HCT116 (cell line): ENCODE measurements at places on chromosomes 11 and 22. TPM values are rescaled to one million over a fixed set of nuclear protein-coding genes. Genes with fewer than 3 reads are reported as not detected.

- H3K27ac ChIP-seq, result peak overlapping the region; percentile 56
- H3K27me3 ChIP-seq, result no peaks in the 10 kb centered on the region
- peak; percentile 72 for DNase-seq
- no peak overlapping the region for H3K4me3 ChIP-seq
- H3K36me3 ChIP-seq, result peaks cover 19% of the 10 kb centered on the region
- no peaks in the 10 kb centered on the region for H3K4me1 ChIP-seq
Observed at GRCh38 chr11:62694455-62695167, 5.3 kb upstream of the LRRN4CL start.

The ANAPC15 gene
- total RNA-seq, result 65.6 TPM

- peaks cover 27% of the 10 kb centered on the region for H3K4me1 ChIP-seq
- H3K4me3 ChIP-seq, result peak overlapping the region; percentile 58
- H3K27ac ChIP-seq, result peak overlapping the region; percentile 97
- no peak for DNase-seq
- H3K36me3 ChIP-seq, result no peaks in the 10 kb centered on the region
Observed at GRCh38 chr11:9461760-9462134, 935 bp downstream of the ZNF143 start.

The IGSF22 gene
- total RNA-seq, result not detected

DNA sequence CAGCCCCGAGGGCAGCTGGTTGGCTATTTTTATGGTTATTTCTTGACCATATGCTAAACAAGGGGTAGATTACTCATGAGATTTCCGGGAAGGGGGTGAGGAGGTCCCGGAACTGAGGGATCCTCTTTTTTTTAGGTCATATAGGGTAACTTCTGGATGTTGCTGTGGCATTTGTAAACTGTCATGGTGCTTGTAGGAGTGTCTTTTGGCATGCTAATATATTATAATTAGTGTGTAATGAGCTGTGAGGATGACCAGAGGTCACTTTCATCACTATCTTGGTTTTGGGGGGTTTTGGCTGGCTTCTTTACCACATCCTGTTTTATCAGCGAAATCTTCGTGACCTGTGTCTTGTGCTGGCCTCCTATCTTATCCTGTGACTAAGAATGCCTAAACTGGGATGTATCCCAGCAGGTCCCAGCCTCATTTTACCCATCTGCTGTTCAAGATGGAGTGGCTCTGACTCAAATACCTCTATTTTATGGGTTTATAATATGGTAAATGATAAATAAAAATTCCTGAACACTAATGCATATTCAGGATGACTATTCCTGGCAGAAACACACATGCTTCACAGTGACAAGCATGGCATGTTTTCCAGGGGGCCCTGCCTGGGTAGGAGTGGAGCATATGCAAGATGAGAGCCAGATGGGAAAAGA lies 11.2 kb downstream of the KREMEN1 start:
- no peak for DNase-seq
- peaks cover 3% of the 10 kb centered on the region; the same call in 1 of the 2 replicates for H3K4me1 ChIP-seq
- no peak overlapping the region for H3K4me3 ChIP-seq
- H3K36me3 ChIP-seq, result no peaks in the 10 kb centered on the region
- H3K27ac ChIP-seq, result no peak overlapping the region

- no peaks in the 10 kb centered on the region for H3K36me3 ChIP-seq
- H3K27me3 ChIP-seq, result 0 out of 2 replicates have a peak, but pooled peaks cover 4% of the 10 kb centered on the region
- DNase-seq, result no peak
- no peak overlapping the region for H3K27ac ChIP-seq
- no peak overlapping the region for H3K4me3 ChIP-seq
- H3K4me1 ChIP-seq, result no peaks in the 10 kb centered on the region
Observed at GRCh38 chr11:110921742-110922521, 209.7 kb upstream of the ARHGAP20 start.

- no peak for DNase-seq
- no peaks in the 10 kb centered on the region for H3K4me1 ChIP-seq
- H3K27me3 ChIP-seq, result no peaks in the 10 kb centered on the region
- H3K4me3 ChIP-seq, result no peak overlapping the region
Observed at GRCh38 chr11:46108751-46109150, 12.5 kb downstream of the PHF21A start.

DNA sequence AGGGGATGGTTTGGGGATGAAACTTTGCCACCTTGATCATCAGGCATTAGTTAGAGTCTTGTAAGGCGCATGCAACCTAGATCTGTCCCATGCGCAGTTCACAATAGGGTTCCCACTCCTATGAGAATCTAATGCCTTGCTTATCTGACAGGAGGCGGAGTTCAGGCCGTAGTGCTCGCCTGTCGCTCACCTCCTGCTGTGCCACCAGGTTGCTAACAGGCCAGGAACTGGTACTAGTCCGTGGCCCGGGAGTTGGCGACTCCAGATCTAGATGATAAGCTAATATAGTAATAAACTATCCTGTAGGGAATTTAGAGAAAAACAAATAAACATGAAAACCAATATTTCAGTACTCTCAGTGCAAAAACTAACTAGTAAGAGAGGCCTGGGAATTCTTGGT lies 155.4 kb upstream of the ANO5 start:
- no peak overlapping the region for H3K27ac ChIP-seq
- no peaks in the 10 kb centered on the region for H3K4me1 ChIP-seq
- no peak for DNase-seq
- no peaks in the 10 kb centered on the region for H3K27me3 ChIP-seq

DNA sequence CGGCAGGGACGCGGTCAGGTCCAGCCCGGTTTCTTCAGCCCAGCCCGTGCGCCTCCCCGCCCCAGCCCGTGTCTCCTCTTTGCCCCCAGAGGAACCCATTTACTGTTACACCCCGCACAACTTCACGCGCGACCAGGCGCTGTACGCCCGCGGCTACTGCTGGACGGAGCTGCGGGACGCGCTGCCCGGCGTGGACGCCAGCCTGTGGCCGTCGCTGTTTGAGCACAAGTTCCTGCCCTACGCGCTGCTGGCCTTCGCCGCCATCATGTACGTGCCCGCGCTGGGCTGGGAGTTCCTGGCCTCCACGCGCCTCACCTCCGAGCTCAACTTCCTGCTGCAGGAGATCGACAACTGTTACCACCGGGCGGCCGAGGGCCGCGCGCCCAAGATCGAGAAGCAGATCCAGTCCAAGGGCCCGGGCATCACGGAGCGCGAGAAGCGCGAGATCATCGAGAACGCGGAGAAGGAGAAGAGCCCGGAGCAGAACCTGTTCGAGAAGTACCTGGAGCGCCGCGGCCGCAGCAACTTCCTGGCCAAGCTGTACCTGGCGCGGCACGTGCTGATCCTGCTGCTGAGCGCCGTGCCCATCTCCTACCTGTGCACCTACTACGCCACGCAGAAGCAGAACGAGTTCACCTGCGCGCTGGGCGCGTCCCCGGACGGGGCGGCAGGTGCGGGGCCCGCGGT lies 6.5 kb downstream of the PANX2 start:
- H3K27ac ChIP-seq, result no peak overlapping the region
- no peaks in the 10 kb centered on the region for H3K4me1 ChIP-seq
- H3K27me3 ChIP-seq, result no peaks in the 10 kb centered on the region
- H3K36me3 ChIP-seq, result no peaks in the 10 kb centered on the region

DNA sequence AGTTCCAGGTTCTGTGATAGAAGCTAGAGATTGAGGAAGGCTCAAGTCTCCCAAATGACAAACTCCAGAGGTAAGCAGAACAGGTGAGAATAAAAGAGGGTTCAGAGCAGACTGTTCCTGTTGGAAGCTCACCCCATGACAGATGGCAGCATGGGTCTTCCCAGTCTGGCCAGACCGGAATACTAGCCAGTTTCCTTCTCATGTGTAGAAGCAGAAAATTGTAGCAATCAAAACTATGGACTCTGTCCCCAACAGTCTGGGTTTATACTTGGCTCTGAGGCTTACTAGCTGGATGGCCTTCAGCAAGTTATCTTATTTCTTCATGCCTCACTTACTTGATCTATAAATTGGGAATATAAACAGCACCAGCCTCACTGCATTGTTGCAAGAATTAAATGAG lies 494.8 kb downstream of the MN1 start:
- H3K27ac ChIP-seq, result no peak overlapping the region
- no peaks in the 10 kb centered on the region for H3K27me3 ChIP-seq
- H3K36me3 ChIP-seq, result no peaks in the 10 kb centered on the region

DNA sequence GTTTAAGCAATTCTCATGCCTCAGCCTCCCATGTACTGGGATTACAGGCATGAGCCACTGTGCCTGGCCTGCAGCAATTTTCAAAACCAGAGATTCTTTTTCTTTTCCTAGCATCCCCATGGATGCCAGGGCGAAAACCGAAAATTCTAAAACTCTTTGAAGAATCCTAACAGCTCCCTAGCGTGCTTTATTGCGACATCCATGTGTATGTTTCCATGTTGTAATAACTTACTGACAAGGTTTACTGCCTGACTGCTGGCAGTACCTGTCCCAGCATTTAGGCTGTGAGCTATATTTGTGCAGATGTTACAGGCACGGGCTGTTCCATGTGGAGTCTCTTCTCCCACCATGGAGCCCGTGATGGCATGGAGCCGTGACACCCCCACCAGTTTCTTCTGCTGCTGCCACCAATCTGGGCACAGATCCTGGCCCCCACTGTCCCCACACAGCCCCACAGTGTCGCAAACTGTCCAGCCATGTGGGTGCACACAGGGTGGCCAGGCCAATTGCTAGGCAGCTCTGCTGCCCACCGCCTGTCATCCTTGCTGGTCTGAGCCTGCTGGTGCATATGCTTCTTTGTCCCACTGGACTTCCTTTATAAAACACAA lies 7.1 kb upstream of the TAB1 start:
- no peak overlapping the region for H3K27ac ChIP-seq
- H3K27me3 ChIP-seq, result no peaks in the 10 kb centered on the region
- H3K4me1 ChIP-seq, result no peaks in the 10 kb centered on the region
- no peak overlapping the region for H3K4me3 ChIP-seq

The PYGM gene
- total RNA-seq, result 1.7 TPM

DNA sequence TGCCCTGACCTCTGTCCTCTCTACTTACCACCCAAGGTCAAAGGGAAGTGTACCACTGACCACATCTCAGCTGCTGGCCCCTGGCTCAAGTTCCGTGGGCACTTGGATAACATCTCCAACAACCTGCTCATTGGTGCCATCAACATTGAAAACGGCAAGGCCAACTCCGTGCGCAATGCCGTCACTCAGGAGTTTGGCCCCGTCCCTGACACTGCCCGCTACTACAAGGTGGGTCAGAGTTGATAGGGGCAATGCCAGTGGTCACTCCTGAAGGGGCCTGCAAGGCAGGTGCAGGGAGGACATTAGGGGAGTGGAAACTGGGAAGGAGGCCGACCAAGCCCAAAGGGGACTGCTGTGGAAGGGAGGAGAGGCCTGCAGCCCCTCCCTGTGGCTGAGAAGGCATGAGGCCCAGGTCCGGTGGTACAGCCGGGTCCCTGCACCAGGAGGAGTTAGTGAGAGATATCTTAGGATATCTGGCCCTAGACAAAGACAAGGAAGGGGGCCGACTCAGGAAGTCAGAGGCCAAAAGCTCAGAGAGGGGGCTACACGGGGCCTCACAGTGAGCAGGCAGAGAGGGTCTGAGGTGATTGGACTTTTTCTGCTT lies 17.9 kb downstream of the POLR3H start:
- no peak for DNase-seq
- no peaks in the 10 kb centered on the region for H3K4me1 ChIP-seq
- peak overlapping the region; percentile 55 for H3K27ac ChIP-seq
- no peak overlapping the region for H3K4me3 ChIP-seq

- H3K27me3 ChIP-seq, result no peaks in the 10 kb centered on the region
- peak overlapping the region; percentile 98 for H3K4me3 ChIP-seq
- peak overlapping the region; percentile 97 for H3K27ac ChIP-seq
- peaks cover 12% of the 10 kb centered on the region for H3K36me3 ChIP-seq
- no peak for DNase-seq
- peaks cover 26% of the 10 kb centered on the region for H3K4me1 ChIP-seq
Observed at GRCh38 chr11:844693-845644, 2.3 kb downstream of the TSPAN4 start.

DNA sequence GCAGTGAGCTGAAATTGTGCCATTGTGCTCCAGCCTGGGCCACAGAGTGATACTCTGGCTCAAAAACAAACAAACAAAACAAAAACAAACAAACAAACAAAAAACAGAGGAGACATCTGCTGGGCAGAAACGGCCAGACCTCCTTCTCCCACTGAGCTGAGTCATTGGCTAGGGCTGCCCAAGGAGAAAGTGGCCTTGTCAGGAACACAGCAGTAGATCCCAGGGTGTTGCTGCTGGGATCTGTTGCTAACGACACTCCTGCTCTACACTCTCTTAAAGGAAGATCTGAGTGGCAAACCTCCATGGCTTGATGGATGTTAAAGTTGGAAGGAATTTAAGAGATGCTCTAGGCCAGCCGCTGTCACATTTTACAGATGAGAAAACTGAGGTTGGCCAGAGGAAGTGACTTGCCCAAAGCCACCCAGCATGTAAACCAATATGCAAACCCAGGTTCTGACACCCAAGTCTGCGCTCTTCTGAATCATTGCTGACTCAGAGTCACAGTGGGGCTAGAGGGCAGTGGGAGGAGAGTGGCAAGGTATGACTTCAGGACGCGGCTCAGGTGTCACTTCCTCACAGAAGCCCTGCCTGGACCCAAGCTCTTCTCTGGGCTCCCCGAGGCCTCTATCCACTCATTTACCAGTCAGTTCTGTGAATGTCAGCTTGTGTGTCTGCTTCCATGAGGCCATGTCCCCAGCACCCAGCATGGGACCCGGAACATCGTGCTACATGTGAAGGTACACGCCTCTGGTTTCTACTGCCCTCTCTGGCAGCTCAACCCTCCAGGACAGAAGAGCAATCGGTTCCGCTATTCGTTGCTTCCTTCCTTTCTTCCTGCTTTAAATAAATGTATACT lies 11.3 kb upstream of the GDPD5 start:
- H3K4me3 ChIP-seq, result peak overlapping the region; percentile 51
- peaks cover 37% of the 10 kb centered on the region for H3K4me1 ChIP-seq
- peak overlapping the region; percentile 37 for H3K27ac ChIP-seq
- H3K36me3 ChIP-seq, result no peaks in the 10 kb centered on the region
- peak; percentile 87 for DNase-seq
- H3K27me3 ChIP-seq, result no peaks in the 10 kb centered on the region

DNA sequence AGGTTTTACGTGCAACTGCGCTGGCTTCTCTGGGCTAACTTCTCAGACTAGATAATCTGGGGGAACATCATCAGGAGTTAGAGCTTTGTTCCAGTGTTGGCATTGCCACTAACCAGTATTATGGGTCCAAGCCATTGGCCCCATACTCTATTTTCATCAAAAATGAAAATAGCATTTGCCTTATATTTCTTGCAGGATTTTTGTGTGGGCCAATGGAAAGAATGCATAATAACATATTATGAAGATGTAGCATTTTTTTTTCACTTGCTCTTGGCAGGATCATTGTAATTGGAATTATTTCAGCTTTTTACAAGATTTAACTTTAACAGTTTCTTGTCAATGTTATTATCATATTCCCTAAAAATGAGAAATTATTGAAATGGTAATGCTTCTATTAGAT lies 16.1 kb downstream of the ARHGAP42 start:
- H3K4me3 ChIP-seq, result no peak overlapping the region
- no peaks in the 10 kb centered on the region for H3K27me3 ChIP-seq
- H3K36me3 ChIP-seq, result no peaks in the 10 kb centered on the region; the same call in 1 of the 2 replicates
- H3K27ac ChIP-seq, result no peak overlapping the region

The TMEM135 gene
- total RNA-seq, result 50.6 TPM

- peaks cover 42% of the 10 kb centered on the region for H3K27me3 ChIP-seq
- no peak overlapping the region for H3K4me3 ChIP-seq
- H3K36me3 ChIP-seq, result no peaks in the 10 kb centered on the region
- no peaks in the 10 kb centered on the region for H3K4me1 ChIP-seq
Observed at GRCh38 chr22:22913989-22914388, 26.4 kb downstream of the IGLL5 start.

The RFPL3 gene
- total RNA-seq, result not detected
